ENCODE measurements at places on chromosomes 4 and X.

GRCh38 chrX:30800901-30801300, 88.2 kb downstream of the TAB3 start:
- no peak for DNase-seq

DNA sequence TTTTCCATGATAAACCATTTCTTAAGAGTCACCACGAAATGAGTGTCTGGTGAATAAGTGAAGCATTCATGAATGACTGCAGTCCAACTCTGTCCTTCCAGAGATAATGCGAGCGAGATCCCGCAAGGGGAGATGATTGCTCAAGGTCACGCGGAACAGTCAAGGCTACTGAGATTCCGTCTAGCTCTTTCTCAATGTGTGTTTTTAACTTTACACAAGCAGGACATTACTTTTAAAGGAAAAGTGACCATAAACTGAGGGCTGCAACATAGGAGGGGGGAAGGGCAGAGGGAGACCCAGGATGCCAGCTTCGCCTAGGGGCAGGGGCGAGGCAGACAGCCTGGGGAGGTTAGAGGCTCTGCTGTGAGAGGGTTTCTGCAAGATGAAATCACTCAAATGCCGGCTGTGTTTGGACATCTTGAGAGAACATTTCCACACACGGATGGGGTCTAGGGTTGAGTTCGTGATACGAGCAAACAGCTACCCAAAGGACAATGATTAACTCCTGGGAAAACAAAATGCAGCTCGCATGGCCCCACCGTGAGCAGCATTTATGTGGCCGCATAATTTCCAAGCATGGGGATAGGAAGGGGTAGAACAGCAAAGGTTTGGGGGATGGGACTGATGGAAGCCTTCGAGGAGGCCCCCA, 23.8 kb upstream of the CCNQ start:
- no peak for DNase-seq

DNA sequence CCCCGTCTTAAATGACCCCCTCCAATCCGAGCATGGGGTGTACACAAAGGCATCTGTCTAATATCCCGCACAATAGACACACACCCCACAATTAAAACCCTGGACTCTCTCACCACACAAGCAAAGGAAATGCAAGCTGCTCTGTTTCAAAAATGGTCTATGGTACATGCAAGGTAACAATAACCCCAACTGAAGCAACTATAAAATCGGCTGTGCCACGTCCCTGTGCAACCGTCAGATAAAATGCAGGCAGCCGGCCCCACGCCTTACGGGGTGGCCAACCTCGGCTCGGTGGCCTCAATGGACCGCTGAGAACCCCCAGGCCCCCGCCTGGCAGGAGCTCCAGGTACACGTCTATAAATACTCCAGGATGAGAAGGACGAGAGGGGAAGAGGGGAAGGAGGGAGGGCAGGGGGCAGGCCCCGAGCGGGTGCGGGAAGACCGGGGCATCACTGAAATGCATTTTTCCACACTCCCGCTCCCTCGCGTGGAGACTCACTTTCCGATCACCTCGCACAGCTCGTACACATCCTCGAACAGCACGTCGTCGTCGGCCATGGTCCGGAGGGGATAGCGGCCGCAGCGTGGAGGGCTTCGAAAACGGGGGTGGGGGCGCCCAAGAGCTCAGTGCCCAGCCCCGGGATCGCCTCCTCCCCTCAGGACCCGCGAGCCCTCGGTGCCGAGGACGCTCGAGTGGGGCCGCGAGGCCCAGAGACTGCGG, 763 bp downstream of the CASK start:
- no peak for DNase-seq

- no peak for DNase-seq
Observed at GRCh38 chr4:187075514-187075913, 351.9 kb upstream of the FAT1 start.

GRCh38 chr4:114087596-114088230, 108.3 kb upstream of the ARSJ start:
- no peak for DNase-seq

DNA sequence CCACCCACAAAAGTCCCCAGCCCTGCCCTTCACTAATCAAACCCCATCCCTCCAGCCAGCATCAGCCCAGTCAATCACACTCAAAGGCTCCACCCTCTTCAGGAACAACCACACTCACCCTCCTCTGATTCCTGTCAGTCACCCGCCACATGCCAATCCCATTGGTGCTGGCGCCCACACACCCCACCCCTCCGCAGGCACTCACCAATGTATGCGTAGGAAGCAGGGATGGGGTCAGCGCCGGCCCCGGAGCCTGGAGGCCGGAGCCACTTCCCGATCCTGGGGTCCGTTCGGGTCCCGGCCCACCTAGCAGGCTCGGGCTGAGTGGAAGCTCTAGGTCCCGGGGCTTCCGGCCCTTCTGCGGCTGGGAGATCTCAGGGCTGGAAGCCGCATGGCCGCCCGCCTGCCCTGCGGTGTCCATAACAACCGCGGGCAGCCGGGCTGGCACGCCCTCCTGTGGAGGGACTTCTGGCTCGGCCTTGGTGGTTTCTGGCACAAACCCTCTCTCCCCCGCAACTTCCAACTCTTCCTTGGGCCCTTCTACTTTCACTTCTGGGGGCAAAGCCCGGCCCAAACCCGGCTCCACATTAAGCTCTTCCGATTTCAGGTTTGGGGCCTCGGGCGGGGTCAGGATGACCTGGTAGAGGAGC, 7.9 kb upstream of the CFP start:
- DNase-seq: peak; percentile 69

- peak; percentile 8 for DNase-seq
Observed at GRCh38 chrX:57286507-57287251, at the start of gene FAAH2. FAAH2 (plus strand) TSS chrX:57286706; CDS start chrX:57286826, 120 bp downstream.

- DNase-seq: no peak
Observed at GRCh38 chrX:2397229-2398063, 103.3 kb downstream of the DHRSX start.

DNA sequence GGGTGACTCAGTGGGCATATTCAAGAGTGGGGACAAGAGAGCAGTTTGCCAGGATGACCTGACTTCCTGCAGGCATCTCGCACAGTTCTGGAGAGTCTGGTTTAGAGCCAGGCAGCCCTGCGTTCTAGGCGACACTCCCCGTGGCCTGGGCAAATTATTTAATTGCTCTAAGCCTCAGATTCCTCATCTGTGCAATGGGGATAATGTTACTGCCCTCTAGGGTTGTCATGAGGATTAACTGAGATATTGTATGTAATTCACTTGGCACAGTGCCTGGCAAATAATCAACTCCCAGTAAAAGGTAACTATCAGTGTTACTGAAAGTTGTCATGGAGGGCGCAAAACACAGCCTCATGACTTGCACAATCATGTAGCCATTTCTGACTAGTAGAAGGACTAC, 48.8 kb upstream of the PITX2 start:
- no peak for DNase-seq

DNA sequence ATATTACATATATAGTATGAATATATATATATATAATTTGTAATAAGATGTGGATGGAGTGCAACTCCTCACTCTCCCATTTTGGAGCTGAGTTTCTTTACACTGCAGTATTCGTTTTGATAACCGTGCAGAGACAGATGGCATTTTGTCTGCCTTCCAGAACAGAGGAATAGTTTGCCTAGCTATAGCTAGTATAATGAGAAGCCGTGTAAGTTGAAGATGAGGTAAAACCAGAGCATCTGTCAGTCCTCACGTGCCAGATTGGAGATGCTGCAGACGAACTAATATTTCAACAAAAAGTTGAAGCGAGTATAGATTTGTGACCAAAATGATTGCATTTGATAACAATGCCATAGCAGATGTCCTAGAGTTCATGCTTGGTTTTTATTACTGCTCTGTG, 180.6 kb downstream of the FMR1NB start:
- DNase-seq: no peak

- no peak for DNase-seq
Observed at GRCh38 chrX:56763556-56764152, 34.6 kb downstream of the NBDY start.

GRCh38 chrX:46777971-46778810, 19.3 kb upstream of the SLC9A7 start:
- DNase-seq: no peak

DNA sequence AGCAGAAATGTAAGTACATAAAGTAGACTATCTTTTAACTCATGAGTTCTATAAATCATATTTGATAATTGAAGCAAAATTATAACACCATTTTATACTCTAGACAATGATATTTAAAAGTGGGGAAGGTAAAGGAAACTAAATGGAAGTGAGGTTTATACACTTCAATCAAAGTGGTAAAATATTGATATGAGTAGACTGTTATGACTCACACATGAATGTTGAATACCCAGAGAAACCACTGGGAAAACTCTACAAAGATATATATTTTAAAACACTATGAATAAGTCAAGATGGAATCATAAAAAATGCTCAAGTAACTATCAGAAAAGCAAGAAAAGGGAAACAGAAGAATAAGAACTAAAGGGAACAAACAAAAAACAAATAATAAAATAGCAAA, 8.4 kb downstream of the VSIG1 start:
- no peak for DNase-seq

DNA sequence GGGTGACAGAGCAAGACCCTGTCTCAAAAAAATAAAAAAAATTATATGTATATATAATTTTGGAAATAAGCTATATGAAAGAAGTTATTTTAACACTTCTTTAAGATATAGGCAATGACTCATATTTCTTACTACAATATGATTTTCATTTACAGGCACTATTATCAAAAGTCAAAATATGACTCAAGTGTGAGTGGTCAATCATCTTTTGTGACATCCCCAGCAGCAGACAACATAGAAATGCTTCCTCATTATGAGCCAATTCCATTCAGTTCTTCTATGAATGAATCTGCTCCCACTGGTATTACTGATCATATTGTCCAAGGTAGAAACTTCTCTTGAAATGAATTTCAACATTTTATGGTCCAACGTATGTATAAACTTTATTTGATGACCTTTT, 20.8 kb downstream of the OCIAD1 start:
- no peak for DNase-seq

- no peak for DNase-seq
Observed at GRCh38 chrX:41409006-41409405, 38.1 kb upstream of the NYX start.

DNA sequence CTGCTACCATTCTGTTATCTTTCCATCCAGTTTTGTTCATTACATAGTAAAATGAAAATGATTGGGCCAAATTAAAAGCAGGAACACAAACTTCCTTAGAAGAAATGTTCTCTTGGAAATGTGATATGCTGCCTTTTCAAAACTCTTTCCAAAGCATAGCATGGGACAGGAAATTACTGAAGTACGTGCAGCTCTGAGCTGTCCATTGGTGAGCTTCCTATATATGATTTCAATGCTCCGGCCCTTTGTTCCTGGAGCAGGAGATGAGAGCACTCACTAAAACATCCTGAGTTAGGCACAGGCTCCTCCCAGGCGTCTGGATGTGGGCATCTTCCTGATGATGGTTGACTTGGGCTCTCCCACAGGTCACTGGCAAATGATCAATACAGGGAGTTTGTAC, 33.0 kb upstream of the ANXA3 start:
- DNase-seq: no peak

GRCh38 chr4:19349416-19349815, 902.3 kb upstream of the SLIT2 start:
- DNase-seq: no peak

DNA sequence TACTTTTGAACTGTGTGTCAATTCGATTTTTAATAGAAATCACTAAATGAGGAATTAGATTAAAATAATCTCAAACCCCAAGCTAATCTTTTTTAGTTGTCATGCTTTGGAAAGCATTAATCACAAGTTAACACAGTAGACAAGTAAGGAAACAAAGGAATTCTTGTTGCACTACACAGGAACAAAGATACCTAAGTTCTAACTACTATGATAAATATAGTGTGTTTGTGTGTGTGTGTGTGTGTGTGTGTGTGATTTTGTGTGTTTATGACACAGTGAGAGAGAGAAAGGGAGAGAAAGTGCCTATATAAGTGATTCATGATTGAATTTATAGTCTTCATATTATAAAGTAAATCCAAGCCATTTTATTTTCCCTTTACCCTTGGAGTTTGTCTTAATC, 931.4 kb downstream of the PCDH7 start:
- DNase-seq: no peak

DNA sequence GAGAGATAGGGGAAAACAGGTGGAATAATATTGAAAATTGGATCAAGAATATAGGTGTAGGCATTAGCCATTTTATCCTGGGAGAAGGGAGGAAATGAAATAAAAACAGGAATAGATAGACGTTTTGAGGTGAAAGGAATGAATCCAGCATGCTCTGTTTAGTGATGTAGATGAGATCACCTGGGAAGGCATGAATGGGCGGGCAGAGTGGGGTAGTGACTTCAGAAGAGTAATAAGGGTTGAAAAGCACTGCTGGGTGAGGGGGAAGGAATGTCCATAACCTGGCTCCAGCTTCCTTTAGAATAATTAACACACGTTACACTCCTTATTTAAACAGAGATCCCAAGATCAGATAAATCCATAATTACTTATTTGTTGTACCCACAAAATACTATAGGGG, 191.1 kb upstream of the ANXA3 start:
- no peak for DNase-seq

- DNase-seq: no peak
Observed at GRCh38 chr4:184269879-184270430, 52.3 kb upstream of the ENPP6 start.

GRCh38 chrX:103488794-103489193, 30.5 kb downstream of the RAB40A start:
- no peak for DNase-seq

GRCh38 chr4:88820698-88821415, 123.2 kb upstream of the NAP1L5 start:
- no peak for DNase-seq

- no peak for DNase-seq
Observed at GRCh38 chrX:128458888-128459287, 406.7 kb upstream of the ACTRT1 start.

DNA sequence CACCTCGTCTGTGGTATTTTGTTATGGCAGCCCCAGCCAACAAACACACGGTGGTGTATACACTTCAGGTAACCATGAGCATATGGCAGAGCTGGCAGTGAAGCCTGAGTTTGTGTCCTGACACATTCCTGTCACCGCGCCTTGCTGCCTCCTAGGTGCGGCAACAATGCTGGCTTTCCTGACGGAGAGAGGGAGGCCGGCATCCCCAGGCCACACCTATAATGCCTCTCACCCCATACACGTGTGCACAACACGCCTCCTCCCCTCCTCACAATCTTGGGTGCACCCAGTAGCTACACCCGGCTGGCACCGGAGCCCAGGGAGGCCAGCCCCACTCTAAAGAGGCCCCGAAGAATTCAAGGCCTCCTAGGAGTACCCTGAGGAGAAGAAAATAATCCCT, 158.5 kb downstream of the NSUN7 start:
- no peak for DNase-seq

DNA sequence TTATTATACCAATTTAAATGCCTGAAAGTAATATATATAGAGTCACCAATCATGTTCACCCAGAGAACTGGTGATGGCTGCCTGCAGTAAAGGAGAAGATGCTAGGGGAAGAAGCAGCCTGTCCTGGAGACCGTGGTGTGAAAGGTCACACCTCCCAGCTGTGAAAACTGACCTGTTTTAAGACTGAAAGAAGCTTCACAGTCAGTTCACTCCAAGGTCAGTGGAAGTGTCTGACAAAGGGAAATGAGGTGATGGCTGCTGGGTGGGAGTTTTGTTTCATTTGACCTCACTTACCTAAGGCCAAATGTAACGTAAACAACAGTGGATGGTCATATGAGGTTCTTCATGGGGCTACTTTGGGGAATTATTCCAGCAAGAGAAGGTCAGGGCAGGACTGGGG, 352.1 kb upstream of the GATB start:
- DNase-seq: no peak
